H1 (cell line): ENCODE measurements at places on chromosomes 1 and 21. TPM values are rescaled to one million over a fixed set of nuclear protein-coding genes. Genes with fewer than 3 reads are reported as not detected.

TRIM58 gene
- not detected in 2 replicates for polyA plus RNA-seq

ANKRD35 gene
- polyA plus RNA-seq, result 1.4 and 1.6 TPM in 2 replicates

MANEAL gene
- 7.1 and 7.2 TPM in 2 replicates for polyA plus RNA-seq

ILDR2 gene
- polyA plus RNA-seq, result 0.55 and 0.85 TPM in 2 replicates

DCAF6 gene
- 10.0 and 12.3 TPM in 2 replicates for polyA plus RNA-seq
